Hepatocyte (in vitro differentiated cells): ENCODE measurements at places on chromosomes 5 and 9.

- H3K27ac ChIP-seq: no peak overlapping the region
- no peaks in the 10 kb centered on the region for H3K27me3 ChIP-seq
- H3K4me3 ChIP-seq: no peak overlapping the region
Measured at GRCh38 chr5:131416729-131417128, 152.9 kb downstream of the CDC42SE2 start.

- H3K27ac ChIP-seq: peak overlapping the region; percentile 72
- peaks cover 3% of the 10 kb centered on the region for H3K4me1 ChIP-seq
- H3K4me3 ChIP-seq: no peak overlapping the region
- DNase-seq: peak; percentile 49
- H3K36me3 ChIP-seq: no peaks in the 10 kb centered on the region
Measured at GRCh38 chr9:107683566-107683965, 194.0 kb upstream of the KLF4 start.

DNA sequence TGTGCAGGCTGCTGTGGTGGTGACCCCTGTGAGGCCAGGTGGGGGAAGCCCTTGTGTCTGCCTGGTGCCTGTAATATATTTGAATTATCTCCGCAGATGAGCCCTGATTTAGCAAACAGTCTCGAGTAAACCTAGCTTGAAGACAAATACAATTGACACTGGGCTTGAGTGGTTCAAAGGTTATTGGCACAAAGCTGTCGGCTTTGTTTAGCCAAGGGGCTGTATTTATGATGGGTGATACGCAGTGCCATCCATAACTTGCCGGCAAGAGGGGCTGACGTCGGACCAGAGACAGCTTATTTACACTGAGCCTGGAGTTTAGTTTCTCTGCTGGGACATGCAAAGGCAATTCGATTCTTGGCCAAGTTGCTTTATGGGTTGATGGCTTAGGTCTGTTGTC is 20.0 kb upstream of the PITX1 start:
- peaks cover 13% of the 10 kb centered on the region for H3K4me1 ChIP-seq
- no peaks in the 10 kb centered on the region for H3K36me3 ChIP-seq
- DNase-seq: no peak

DNA sequence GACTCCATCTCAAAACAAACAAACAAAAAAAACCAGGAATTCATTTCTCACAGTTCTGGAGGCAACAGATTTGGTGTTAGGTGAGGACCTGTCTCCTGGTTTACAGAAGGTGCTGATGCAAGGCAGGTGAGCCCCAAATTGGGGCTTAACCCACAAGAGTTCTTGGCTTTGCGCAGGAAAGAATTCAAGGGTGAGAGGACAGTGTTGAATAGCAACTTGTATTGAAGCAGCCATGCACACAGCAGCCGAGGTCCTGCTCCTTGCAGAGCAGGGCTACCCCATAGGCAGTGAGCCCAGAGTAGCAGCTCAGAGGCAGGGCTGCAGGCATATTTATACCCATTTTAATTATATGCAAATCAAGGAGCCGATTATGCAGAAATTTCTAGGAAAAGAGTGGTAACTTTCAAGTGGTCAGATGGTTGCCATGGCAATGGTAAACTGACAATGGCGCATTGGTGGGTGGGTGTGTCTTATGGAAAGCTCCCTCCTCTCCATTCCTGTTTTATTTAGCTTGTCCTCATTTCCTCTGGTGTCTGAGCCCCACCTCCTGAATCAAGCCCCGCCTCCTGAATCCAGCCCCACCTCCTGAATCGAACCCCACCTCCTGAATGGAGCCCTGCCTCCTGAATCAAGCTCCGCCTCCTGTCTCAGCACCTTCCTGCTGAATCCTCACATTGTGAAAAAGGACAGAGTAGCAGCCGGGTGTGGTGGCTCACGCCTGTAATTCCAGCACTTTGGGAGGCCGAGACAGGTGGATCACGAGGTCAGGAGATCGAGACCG is 34.5 kb upstream of the COL5A1 start:
- no peaks in the 10 kb centered on the region for H3K36me3 ChIP-seq
- H3K27me3 ChIP-seq: no peaks in the 10 kb centered on the region
- H3K4me1 ChIP-seq: peaks cover 11% of the 10 kb centered on the region
- no peak for DNase-seq
- no peak overlapping the region for H3K4me3 ChIP-seq

DNA sequence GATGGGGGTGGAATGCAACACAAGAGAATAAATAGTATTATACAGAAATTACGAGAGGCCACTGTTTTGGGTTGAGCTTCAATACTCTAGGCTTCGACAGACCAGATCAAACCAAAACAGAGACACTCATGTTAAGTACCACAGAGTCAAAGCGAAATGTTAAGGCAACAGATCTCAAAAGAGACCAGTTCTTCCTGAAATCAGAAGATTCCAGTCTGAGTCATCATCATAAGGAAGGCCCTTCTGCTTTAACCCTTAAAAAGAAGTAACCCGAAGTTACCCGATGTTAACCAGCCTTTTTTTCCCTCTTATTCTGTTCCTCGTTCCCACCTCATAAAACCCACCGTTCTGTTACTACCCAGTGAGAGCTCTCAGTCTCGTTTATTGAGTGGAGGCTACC is 75.9 kb downstream of the SFXN1 start:
- H3K4me1 ChIP-seq: no peaks in the 10 kb centered on the region
- H3K27ac ChIP-seq: no peak overlapping the region
- H3K36me3 ChIP-seq: no peaks in the 10 kb centered on the region
- DNase-seq: no peak
- no peak overlapping the region for H3K4me3 ChIP-seq

DNA sequence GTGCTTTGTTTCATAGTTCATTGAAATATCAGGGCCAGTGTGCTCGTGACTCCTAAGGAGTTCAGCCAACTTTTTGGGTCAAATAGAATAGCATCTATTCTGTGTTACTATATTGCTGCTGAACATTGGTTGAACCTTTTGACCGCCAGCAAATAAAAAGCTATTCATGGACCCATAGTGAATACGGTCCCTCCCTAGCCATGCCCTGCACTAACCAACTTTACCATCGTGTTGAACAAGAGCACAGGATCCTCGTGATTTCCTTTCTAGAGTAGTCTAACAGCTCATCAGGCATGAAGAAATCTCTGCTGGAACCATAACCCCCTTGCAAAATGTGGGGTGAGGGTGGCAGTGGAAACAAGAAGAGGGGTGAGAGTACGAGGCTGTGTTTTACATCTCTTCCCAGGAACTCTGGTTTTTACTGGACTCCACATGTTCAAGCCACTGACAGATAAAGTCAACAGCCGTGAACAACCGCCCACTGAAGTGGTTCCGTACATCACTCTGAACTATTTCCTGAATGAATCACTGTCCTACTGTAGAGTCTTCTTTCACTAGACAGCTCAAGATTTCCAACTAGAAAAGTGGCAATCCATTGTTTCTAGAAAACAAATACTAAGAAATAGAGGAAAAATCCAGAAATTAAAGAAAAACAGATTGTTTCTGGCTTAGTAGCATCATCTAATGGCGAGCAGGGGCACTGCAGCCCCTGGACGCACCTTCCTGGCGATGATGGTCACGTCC is 70.1 kb upstream of the SPATA31E1 start:
- no peak overlapping the region for H3K4me3 ChIP-seq
- H3K36me3 ChIP-seq: no peaks in the 10 kb centered on the region
- H3K4me1 ChIP-seq: no peaks in the 10 kb centered on the region
- H3K27ac ChIP-seq: no peak overlapping the region
- DNase-seq: peak; percentile 41

DNA sequence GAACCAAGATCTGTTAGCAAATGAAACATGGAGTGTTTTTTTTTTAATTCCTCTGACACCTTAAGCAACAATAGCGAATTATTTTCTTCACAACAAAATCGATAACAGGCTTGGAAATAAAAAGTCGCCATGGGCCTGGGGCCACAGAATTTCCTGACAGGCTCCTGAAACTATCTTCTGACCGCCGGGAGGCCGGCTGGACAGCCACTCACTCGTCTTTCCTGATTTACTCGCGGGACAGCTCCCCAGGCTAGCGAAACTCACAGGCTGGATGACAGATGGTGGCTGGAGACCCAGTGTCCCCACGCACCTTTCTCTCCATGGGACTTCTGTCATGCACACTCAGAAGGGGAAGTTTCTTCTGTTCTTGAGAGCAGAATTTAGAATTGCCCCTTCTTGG is 143.3 kb upstream of the IRX2 start:
- no peak for DNase-seq
- H3K4me1 ChIP-seq: no peaks in the 10 kb centered on the region
- no peak overlapping the region for H3K4me3 ChIP-seq
- no peaks in the 10 kb centered on the region for H3K27me3 ChIP-seq
- H3K36me3 ChIP-seq: no peaks in the 10 kb centered on the region

- no peak for DNase-seq
Measured at GRCh38 chr9:121711281-121711680, 59.8 kb downstream of the DAB2IP start.

GRCh38 chr5:103587185-103587748 is 24.7 kb upstream of the NUDT12 start:
- no peaks in the 10 kb centered on the region for H3K27me3 ChIP-seq
- no peak overlapping the region for H3K27ac ChIP-seq
- H3K36me3 ChIP-seq: no peaks in the 10 kb centered on the region
- no peak overlapping the region for H3K4me3 ChIP-seq

DNA sequence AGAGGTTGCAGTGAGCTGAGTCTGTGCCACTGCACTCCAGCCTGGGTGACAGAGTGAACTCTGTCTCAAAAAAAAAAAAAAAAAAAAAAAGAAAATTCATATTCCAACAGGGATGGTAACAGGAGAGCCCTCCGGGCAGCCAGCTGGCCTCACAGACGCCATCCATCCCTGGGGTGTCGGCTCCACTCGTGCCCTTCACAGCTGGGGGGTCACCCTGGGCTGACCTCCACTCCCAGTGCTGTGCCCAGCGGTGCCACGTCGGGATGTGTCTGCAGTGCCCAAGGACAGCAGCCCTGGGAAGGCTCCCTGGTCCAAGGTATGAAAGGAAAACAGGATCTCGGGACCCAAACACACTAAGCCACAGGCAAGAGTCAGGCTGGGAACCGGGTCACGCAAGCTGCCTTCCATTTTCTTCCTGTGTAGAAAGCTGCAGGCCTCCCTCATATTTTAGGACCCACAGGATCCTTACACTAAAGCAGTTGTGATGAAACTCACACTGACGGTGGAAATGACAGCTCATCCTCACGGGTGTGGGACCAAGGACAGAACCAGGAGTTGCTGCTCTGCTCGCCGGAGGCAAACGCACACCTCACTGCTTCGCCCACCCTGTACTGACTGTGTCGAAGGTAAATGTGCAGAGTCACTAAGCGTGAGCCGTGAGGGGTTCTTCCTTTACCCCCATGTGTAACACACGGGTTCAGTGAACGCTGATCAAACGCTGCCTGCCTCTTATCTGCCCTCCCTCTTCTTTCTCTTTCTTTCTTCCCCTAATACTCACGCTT is 5.3 kb downstream of the SLC12A7 start:
- no peak overlapping the region for H3K4me3 ChIP-seq
- H3K27ac ChIP-seq: peak overlapping the region; percentile 98
- no peaks in the 10 kb centered on the region for H3K27me3 ChIP-seq

DNA sequence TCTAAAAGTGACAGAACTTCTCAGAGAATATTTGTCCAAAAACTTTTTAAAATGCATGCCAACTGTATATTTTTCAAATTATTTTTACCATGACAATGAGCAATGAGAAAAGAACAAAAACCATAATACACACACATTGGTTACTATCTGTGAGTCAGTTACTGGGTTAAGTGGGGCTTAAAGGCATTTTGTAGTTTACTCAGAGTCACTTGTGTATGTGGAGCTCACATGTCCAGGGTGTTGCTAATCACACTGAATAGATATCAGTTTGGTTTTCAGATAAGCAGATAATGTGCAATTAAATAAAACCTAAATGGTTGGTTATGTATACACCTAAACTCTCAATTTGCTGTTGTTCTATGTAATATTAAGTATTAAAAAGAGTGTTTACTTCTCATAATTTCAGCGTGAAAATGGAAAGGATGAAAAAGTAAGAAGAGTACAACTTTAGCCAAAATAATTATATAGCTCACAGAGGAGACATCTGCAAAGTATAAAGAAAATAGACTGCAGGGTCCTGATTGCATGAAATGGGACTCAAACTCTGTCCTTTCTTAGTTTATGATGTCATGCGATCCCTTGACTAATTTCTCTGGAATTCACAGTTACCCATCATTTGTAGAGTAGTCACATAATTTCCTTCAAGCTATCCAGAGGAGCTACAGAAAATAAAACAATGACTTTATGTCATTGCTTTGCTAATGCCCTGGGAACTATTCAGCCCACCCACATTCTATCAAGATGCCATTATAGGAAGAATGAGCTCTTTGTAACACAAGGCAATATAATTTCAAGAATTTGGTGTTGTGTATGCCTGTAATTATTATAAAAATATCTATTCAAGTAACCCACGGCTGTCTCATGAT is 388.0 kb upstream of the ZNF608 start:
- DNase-seq: no peak
- H3K4me1 ChIP-seq: peaks cover 5% of the 10 kb centered on the region
- no peaks in the 10 kb centered on the region for H3K27me3 ChIP-seq

GRCh38 chr9:137797206-137798120 is 80.1 kb upstream of the CACNA1B start:
- H3K27ac ChIP-seq: no peak overlapping the region

GRCh38 chr9:6049798-6050197 is 34.4 kb upstream of the RANBP6 start:
- no peak overlapping the region for H3K4me3 ChIP-seq
- no peaks in the 10 kb centered on the region for H3K4me1 ChIP-seq
- H3K27ac ChIP-seq: no peak overlapping the region
- no peak for DNase-seq
- H3K36me3 ChIP-seq: no peaks in the 10 kb centered on the region
- no peaks in the 10 kb centered on the region for H3K27me3 ChIP-seq

- no peaks in the 10 kb centered on the region for H3K4me1 ChIP-seq
- H3K36me3 ChIP-seq: no peaks in the 10 kb centered on the region
- H3K27ac ChIP-seq: no peak overlapping the region
- no peaks in the 10 kb centered on the region for H3K27me3 ChIP-seq
Measured at GRCh38 chr5:66713998-66714397, 117.8 kb downstream of the MAST4 start.

DNA sequence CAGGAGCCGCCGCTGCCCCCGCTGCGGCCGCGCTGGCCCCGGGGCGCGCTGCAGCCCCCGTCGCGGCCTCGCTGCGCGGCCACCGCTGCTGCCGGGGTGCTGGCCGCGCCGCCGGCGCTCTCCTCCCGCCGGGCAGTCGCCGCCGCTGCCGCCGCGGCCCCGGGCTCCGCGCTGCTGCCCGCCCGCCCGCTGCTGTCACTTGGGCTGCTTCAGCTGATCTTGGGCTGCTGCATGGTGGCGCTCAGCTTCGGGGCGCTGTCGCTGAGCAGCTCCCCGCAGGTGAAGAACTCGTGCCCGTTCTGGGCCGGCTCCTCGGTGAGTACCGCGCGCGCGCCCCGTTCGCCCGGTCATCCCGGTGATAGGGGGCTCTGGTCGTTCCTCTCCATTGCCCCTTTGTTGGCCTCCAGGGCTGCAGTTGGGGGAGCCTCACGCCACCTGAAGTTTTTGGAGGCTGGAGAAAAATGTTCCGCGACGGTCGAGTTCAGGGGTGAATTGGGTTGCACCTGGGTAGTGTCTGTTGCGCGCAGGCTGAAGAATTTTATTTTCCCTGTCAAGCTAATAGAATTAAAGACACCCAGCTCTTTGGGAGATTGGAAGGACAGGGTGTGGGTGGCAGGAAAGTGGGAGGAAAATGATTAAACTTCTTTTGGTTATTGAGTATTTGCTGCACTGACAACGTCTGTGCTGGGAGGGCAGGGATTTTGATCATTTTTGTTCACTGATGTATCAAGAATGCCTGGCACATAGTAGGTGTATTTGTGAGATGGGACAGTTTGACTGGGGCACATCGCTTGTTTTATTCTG is 596 bp downstream of the ENTREP1 start:
- peaks cover 62% of the 10 kb centered on the region for H3K27me3 ChIP-seq
- H3K4me3 ChIP-seq: peak overlapping the region; percentile 55
- H3K27ac ChIP-seq: no peak overlapping the region
- H3K4me1 ChIP-seq: peaks cover 5% of the 10 kb centered on the region
- peak; percentile 43 for DNase-seq

- H3K4me1 ChIP-seq: no peaks in the 10 kb centered on the region
- H3K27ac ChIP-seq: no peak overlapping the region
- H3K36me3 ChIP-seq: no peaks in the 10 kb centered on the region
- H3K27me3 ChIP-seq: no peaks in the 10 kb centered on the region
- H3K4me3 ChIP-seq: no peak overlapping the region
Measured at GRCh38 chr5:57911438-57911837, 428.8 kb upstream of the ACTBL2 start.
